ENCODE measurements at places on chromosomes 12 and 14. TPM values are rescaled to one million over a fixed set of nuclear protein-coding genes. Genes with fewer than 3 reads are reported as not detected.

The MON2 gene
- total RNA-seq, result 50.4 TPM

The KCNH3 gene
- total RNA-seq, result 0.13 TPM

The KIF26A gene
- 20.0 TPM for total RNA-seq

The DACT1 gene
- 1.5 TPM for total RNA-seq

- H3K27me3 ChIP-seq, result no peaks in the 10 kb centered on the region
- DNase-seq, result no peak
- H3K36me3 ChIP-seq, result no peaks in the 10 kb centered on the region
- H3K4me3 ChIP-seq, result no peak overlapping the region
- H3K27ac ChIP-seq, result no peak overlapping the region
- no peaks in the 10 kb centered on the region for H3K4me1 ChIP-seq
Observed at GRCh38 chr12:31536672-31537071, 54.3 kb downstream of the DENND5B start.

The PAH gene
- total RNA-seq, result 0.11 TPM

The MAP3K12 gene
- total RNA-seq, result 3.2 TPM

DNA sequence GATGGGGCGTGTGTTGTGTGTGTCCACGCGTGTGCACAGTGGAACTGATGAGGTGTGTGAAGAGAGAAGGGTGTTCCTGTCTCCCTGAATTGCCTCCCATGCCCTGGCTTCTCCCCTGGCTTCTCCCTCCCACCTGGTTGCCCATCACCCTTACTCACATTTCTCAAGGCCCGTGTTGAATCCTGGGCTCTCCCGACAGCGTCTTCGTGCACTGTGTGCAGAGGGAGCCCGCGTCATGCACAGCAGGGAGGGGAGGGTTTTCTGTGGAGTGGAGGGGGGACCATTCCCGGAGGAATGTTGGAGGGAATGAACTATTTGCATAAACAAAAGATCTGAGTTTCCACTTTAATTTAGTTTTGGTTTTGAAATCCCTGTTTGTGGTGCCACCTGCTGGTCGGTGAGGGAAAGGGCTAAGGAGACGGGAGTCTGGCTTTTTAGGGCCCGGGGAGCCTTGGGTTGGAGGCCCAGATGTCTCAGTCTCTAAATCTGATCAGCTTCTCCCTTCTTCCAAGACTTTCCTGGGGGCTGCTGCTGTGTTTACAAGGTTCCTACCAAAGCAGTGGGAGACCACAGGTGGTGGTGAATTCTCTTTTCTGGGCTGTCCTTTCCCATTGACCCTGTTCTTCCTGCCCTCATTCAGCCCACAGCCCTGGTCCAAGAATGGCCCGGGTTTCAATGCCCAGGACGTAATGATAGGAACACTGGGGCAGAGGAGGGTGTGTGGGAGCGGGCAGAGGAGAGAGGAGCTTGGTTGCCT lies at the start of gene C1R:
TSS of gene C1R (minus strand) at position 217 of the 757 bp plus-strand sequence. CDS start at position 160, 57 bp downstream.
- no peaks in the 10 kb centered on the region for H3K27me3 ChIP-seq
- peak; percentile 80 for DNase-seq
- peak within 1 kb of the TSS; percentile 44 for H3K4me3 ChIP-seq
- no peaks in the 10 kb centered on the region for H3K4me1 ChIP-seq

The TGM1 gene
- total RNA-seq, result 0.40 TPM

The TAS2R19 gene
- total RNA-seq, result 1.6 TPM

DNA sequence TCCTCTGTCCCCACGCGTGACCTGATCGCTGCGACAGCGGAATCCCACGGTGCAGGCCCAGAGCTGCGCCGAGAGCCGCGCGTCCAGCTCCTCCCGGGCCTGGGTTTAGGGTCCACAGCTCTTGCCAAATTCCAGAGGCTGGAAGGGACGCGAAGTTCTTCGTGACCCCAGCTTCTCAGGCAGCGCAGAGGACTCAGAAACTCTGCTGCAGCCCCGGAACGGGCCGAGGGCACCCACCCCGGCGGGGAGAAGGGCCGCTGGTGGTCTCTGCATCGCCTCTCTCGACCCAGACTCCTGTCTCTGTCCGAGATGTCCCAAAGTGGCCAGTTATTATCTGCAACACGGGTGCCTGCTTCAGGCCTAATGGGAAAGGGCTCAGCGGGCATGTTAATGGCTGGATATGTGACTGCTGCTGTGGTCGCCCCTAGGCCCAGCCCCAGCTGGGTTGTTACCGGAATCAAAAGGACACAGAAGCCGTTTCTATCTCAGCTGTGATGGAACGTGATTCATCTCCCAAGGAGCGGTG lies 236.4 kb downstream of the VRK1 start:
- no peaks in the 10 kb centered on the region for H3K36me3 ChIP-seq
- peaks cover 10% of the 10 kb centered on the region for H3K27me3 ChIP-seq
- DNase-seq, result no peak
- H3K4me1 ChIP-seq, result no peaks in the 10 kb centered on the region

The KRT1 gene
- total RNA-seq, result 1.2 TPM

GRCh38 chr12:67451206-67451605 lies 182.0 kb downstream of the CAND1 start:
- no peaks in the 10 kb centered on the region for H3K36me3 ChIP-seq
- no peaks in the 10 kb centered on the region for H3K27me3 ChIP-seq
- no peak overlapping the region for H3K27ac ChIP-seq
- no peak overlapping the region for H3K4me3 ChIP-seq

The PPP4R4 gene
- 0.27 TPM for total RNA-seq

- no peaks in the 10 kb centered on the region for H3K27me3 ChIP-seq
- no peak overlapping the region for H3K27ac ChIP-seq
- no peaks in the 10 kb centered on the region for H3K4me1 ChIP-seq
- H3K36me3 ChIP-seq, result no peaks in the 10 kb centered on the region
- peak; percentile 67 for DNase-seq
Observed at GRCh38 chr12:118404876-118405521, 28.6 kb downstream of the SUDS3 start.

The RFX4 gene
- not detected for total RNA-seq

The GUCY2C gene
- 52.2 TPM for total RNA-seq

The HSPB8 gene
- 1.4 TPM for total RNA-seq

The LPAR5 gene
- 32.7 TPM for total RNA-seq

DNA sequence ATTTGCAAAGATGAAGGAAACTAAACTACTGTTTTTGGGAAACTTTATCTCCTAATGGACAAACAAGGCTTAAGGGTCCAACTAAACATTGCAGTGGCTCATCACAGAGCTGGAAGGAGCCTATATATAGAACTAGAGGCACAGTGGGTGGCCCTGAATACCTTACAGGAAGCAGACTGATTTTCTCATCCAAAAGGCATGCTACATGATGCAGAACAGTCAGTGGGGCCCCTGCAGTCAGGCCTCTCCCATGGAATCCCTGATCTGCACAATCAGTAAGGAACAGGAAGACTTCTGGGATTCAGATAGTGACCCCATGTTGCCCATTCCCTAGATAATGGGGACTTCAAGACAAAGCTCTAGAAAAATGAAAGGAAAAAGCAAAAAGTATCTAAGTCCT lies 1.9 kb upstream of the LLPH start:
- DNase-seq, result no peak
- H3K27me3 ChIP-seq, result no peaks in the 10 kb centered on the region
- peaks cover 5% of the 10 kb centered on the region for H3K4me1 ChIP-seq
- H3K4me3 ChIP-seq, result no peak overlapping the region

- no peak overlapping the region for H3K4me3 ChIP-seq
- H3K27me3 ChIP-seq, result no peaks in the 10 kb centered on the region
- H3K27ac ChIP-seq, result no peak overlapping the region
- no peak for DNase-seq
- H3K36me3 ChIP-seq, result no peaks in the 10 kb centered on the region
- no peaks in the 10 kb centered on the region for H3K4me1 ChIP-seq
Observed at GRCh38 chr14:31388687-31389413, 31.5 kb downstream of the HEATR5A start.

DNA sequence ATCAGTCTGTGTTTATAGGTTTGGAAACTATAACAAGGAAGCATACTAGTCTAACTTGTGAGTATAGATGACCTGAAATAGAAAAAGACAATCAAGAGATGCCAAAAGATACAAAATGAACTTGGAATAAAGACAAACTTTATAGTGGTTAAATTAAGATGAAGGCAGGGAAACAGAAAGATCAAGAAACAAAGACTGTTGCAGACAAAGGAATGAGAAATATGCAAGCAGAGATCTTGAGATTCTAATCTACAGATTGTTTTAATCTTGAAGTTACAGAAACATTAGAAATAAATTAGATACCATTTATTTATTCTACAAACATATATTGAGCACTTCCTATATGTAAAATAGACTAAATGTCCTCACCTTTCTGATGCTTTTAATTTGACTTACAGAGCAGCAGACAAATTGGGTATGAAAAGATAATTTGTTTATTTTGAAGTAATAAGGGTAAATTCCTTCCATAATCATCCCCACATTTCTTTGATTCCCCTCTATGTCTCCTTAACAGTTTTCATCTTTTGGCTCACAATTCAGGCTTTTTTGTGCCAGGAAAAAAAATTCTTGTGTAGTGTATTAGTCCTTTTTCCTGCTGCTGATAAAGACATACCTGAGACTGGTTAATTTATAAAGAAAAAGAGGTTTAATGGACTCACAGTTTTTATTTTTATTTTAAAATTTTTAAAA lies 134.4 kb downstream of the KITLG start:
- no peak overlapping the region for H3K4me3 ChIP-seq
- H3K36me3 ChIP-seq, result no peaks in the 10 kb centered on the region
- H3K4me1 ChIP-seq, result no peaks in the 10 kb centered on the region
- H3K27me3 ChIP-seq, result no peaks in the 10 kb centered on the region

The SIX1 gene
- not detected for total RNA-seq

GRCh38 chr14:90429754-90430153 lies 32.9 kb downstream of the CALM1 start:
- no peak for DNase-seq
- H3K27ac ChIP-seq, result no peak overlapping the region
- H3K4me3 ChIP-seq, result no peak overlapping the region
- H3K36me3 ChIP-seq, result no peaks in the 10 kb centered on the region

The MYH6 gene
- not detected for total RNA-seq

The PMCH gene
- not detected for total RNA-seq

The CLEC4D gene
- total RNA-seq, result 0.16 TPM

DNA sequence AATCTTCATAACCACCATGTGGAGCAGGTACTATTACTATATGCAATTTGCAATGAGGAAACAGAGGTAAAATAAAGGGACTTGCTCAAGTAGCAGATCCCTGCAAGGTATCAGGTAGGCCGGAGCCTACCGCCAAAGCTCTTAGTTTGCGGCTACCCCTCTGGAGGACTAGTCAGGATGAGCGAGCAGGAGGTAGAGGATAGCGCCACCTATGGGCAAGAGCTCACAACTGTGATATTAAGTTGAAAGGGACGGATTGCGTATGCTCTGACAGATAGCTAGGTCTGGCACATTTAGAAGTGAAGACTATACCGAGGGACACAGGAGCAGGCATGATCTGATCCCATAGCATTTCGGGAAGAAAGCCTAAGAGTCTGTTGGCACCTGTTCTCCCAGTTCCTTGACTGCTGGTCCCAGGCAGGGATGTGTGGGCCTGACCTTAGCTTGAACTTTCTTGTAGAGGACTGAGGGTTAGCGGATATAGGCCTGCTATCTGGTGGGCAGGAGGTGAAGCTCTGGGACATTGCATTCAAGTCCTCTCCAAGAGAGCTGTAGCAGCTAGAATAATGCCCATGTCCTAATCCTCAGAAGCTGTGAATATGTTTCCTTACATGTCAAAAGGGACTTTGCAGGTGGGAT lies 48.0 kb downstream of the SLC17A8 start:
- H3K4me1 ChIP-seq, result no peaks in the 10 kb centered on the region
- H3K4me3 ChIP-seq, result no peak overlapping the region
- DNase-seq, result peak; percentile 34
- H3K27ac ChIP-seq, result no peak overlapping the region
- H3K27me3 ChIP-seq, result no peaks in the 10 kb centered on the region

The STRN3 gene
- 23.6 TPM for total RNA-seq

GRCh38 chr14:28876572-28876945 lies 110.0 kb downstream of the FOXG1 start:
- no peaks in the 10 kb centered on the region for H3K4me1 ChIP-seq
- no peak overlapping the region for H3K4me3 ChIP-seq
- DNase-seq, result no peak
- no peak overlapping the region for H3K27ac ChIP-seq
- no peaks in the 10 kb centered on the region for H3K36me3 ChIP-seq

DNA sequence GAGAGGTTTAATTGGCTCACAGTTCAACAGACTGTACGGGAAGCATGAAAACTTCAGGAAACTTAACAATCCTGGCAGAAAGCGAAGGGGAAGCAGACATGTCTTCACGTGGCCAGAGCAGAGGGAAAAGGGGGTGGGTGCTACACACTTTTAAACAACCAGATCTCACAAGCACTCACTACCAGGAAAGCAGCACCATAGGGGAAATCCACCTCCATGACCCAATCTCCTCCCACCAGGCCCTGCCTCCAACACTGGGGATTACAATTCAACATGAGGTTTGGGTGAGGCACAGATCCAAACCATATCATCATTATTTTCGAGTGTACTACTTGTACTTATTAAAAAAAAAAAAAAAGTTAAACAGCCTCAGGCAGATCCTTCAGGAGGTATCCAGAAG lies 29.9 kb downstream of the RXYLT1 start:
- no peak overlapping the region for H3K27ac ChIP-seq
- H3K27me3 ChIP-seq, result no peaks in the 10 kb centered on the region
- H3K4me3 ChIP-seq, result no peak overlapping the region

GRCh38 chr12:44158746-44159145 lies 322.9 kb downstream of the TMEM117 start:
- no peak for DNase-seq
- H3K27me3 ChIP-seq, result no peaks in the 10 kb centered on the region
- no peaks in the 10 kb centered on the region for H3K36me3 ChIP-seq
- H3K27ac ChIP-seq, result no peak overlapping the region
- no peak overlapping the region for H3K4me3 ChIP-seq

The TRPV4 gene
- 0.32 TPM for total RNA-seq

GRCh38 chr12:81998761-81999378 lies 239.7 kb upstream of the PPFIA2 start:
- no peak overlapping the region for H3K27ac ChIP-seq
- DNase-seq, result no peak
- no peak overlapping the region for H3K4me3 ChIP-seq
- H3K27me3 ChIP-seq, result no peaks in the 10 kb centered on the region
- H3K36me3 ChIP-seq, result no peaks in the 10 kb centered on the region
